Activated CD8-positive, alpha-beta memory T cell treated with anti-CD3 and anti-CD28 coated beads, Interleukin-2, amount 50 U/mL, for 48 hours (primary cell): ENCODE measurements at places on chromosomes 1 and 21.
A peak's percentile ranks its signal among the peaks of the same experiment; 100 is the strongest.

DNA sequence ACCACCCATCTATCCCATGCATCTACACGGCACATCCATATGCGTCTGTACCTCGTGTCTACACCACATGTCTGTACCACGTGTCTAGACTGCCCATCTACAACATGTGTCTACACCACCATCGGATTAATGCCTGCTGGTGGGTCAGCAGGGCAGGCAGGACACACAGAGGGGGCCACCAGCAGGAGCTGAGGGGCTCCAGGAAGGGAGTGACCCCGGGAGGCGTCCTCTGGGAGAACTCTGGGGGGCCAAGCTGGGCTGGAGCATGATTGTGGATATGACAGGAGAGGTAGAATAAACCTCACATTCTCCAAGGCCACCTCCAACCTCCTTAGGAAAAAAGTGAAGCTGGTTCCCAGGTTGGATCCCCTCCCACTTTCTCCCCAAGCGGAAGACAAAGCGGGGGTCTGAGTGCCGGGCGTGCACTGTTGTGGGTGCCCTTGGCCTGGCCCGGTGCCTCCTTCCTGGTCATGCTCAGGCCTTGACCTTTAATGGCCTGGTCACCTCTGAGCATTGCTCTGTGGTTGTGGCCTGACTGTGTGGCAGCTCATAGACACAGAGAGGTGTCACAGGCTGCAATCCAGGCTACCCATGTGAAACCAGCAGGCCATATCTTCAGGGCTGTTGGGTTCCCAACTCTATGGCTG is 881 bp upstream of the ACTRT2 start:
- DNase-seq = no peak

DNA sequence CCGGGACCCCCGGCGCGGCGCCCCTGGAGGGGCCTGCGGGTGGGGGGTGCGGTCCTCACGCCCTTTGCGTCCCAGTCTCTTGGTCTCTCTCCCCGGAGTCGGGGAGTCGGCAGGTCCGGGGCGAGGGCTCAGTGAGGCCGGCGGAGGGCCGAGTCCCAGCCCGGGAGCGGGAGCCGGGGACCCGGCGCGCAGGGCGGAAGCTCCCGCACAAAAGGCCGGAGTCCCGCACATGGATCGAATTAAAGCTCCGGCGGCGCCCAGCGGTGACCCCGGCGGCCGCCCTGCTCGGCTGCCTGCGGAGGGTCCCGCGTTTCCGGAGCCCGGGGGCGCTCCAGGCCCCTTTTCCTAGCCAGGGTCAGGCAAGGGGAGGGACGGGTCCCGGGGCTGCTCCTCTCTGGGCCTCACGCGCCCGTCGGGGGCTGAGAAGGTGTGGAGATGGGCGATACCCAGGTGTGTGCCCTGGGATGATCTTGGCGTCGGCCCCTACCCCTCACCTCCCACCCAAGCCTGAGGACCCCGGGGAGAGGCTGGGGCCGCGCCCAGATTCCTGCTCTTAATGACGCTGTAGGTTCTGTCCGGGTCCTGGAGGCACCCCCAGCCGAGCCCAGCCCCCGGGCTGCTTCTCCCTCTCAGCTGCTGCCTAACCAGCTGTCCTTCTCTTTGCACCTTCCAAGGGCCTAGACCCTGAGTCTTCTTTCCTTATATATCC is 512 bp downstream of the FBLIM1 start:
- no peak for DNase-seq

GRCh38 chr1:58255192-58255591 is 291.3 kb downstream of the OMA1 start:
- DNase-seq = no peak

DNA sequence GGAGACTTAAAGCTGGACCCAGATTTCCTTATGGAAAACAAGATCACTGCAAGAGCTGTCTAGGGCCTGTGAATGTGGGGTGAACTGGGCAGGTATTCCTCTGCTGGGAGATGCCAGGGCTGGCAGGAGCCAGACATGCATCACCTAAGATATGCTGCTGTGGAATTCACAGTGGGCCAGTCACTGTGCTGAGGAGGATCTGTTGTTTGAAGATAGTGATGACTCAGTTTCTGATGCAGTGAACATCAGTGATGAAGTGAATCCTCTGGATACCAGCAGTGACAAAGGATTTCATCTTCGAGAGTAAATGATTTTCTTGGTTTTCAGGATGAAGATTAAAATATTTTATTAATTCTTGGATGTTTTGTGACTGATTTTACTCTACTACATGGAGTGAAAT is 29.9 kb upstream of the CAMSAP2 start:
- no peak for DNase-seq

- DNase-seq = no peak
These were observed 61.6 kb upstream of the ADARB1 start for GRCh38 chr21:45012662-45013259.

- no peak for DNase-seq
These were observed 8.3 kb downstream of the ENAH start for GRCh38 chr1:225644666-225645065.

DNA sequence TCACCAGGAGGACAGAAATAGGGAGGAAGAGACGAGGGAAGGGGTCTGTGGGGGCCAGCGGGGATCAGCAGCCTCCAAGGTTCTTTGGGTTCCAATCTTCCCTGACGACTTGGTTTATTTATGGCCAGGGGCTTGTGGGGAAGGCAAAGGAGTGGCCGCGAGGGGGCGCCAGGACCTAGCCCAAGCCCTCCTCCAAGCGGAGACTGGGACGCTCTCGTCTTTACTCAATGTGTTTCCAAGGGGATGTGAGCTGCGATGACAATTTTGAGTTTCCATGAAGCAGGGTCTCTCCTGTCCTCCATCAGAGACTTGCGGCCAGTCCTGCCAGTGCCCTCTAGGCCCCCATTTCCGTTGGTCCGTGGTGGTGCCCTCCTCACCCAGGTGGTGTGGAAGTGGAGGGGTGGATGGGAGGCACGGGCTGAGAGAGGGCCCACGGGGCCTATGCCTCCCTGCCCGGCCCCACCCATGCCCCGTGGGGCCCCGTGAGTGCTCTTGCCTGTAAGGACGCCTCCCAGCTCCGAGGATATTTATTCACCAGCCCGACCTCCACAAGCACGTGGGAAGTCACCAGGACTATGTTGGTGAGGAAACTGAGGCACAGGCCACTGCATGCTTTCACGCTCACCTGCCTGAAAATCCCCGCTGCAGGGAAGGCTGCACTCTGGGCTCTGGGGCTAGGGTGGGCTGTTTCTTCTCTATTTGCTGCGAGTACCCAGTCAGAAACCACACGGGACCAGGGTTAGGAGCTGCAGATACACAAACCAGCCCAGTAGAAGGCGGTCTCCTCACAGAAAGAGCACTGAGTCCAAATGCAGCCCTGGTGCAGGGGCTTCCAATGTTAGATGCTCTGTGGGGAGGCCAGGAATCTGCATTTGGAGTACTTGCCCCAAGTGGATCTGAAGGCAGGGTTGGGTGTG is 26.5 kb downstream of the DMRTB1 start:
- peak; percentile 91 for DNase-seq

GRCh38 chr1:17911791-17912190 is 156.7 kb downstream of the ACTL8 start:
- no peak for DNase-seq
